ENCODE measurements at places on chromosomes 1 and 21.

- DNase-seq, result no peak
These were observed 47.5 kb downstream of the AGPAT3 start for GRCh38 chr21:43912500-43912899.

- no peak for DNase-seq
These were observed 213.0 kb downstream of the KCTD3 start for GRCh38 chr1:215780139-215780538.

GRCh38 chr1:226425004-226425378, 17.1 kb upstream of the PARP1 start:
- DNase-seq, result no peak

GRCh38 chr1:108595507-108595906, 35.6 kb downstream of the EEIG2 start:
- no peak for DNase-seq

DNA sequence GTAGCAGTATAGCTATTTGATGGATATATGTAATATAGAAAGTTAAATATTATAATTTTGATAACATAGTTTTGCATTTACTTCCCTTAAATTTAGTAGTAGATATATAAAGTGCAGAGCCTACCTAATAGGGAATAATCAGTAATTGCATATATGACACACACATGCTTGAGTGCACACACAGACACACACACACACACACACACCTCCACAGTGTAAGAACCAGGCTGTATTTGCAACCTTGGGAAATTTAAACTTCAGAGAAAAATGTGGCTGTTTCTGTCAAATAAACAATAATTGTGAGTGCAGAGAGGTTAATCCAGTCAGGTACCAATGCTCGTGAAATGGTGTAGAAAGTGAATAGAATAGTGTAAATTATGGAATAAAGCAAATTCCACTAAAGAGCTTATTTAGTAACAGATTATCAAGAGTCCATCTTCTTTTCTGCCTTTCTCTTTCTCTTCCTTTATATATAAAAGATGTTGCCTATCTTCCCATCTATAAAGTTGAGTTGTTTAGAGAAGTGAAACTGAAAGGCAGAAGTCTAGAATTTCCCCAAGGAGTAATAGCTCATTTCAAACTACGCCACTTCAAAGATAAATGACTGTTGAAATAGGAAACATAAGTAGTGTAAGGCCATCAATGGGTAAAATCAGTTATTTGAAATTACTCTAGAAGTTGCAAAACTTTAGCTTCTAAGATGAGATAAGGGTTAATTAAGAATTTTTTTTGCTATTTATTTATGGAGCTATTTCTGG, 273.7 kb downstream of the SRGAP2C start:
- no peak for DNase-seq

DNA sequence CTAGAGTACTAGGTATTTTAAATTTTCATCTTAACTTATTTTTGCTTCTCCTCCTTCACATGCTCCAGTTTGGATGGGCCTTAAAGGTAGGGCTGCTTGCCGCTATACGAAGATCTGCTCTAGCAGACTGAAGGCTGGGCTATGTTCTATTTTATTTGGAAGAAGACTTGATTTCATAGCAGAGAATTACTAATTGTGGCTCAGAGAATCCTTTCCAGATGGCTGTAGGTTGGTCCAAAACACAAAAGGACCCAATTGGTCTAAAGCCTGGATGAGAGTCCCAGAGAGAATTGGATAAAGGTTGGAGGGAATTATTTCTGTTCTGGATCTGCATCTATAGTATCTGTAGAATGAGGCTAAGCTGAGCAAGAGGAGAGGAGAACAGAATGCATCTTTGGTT, 719.4 kb upstream of the PTBP2 start:
- DNase-seq, result no peak

DNA sequence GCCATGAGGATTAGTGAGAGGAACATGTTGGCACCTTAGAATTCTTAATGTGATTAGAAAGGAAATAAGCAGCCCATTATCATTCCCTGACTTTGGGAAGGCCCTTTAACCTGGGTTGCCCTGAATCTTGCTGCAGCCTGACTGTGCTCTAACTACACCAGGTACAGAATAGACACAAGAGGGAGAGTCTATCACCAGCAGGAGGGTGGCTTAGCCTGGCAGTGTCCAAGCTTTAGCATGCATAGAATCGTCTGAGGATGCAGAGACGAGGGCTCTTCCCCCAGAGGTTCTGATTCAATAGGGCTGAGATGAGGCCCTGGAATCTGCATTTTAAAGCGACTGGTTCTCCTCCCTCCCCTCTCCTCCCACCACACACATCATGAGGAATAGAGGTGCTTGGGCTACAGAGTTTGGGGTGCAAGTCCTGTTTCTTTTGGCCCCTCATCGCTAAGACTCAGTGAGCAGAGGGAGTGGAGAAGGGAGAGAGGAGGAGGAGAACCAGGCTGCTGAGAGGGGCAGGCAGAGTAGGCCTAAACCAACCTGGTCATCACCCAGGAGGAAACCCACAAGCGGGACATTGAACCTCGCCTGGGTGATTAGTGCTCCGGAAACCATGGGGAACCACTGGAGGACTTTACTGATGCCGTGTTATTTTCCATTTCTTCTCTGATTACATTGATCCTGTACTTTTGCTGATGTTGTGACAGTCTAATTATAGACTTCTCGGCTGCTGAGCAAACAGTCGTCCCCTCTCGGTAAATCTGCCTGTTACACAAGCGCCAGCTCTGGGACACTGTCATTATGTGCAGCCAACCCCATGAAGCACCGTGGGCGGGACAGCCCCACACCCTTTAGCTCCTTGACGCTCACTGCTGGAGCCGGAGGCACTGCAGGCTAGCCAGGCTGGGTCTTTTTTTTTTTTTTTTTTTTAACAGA, 6.3 kb upstream of the TENT5C start:
- DNase-seq, result no peak

DNA sequence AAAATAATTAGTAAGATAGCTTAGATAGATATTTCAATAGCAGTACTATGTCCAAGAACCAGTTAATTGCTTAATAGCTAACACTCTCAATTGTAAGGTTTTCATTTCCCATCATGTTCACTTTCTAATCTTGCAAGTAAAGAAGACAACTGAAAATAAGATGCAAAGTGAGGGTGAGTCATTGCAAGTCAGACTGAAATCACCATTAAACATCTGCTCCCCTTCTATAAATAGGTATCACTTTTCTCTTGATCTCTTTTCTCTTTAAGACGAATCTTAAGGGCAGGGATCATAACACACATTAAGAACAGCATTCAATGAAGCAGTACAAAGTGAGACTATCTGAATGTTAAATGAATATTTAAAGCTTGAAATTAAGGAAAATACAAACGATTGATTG, 40.4 kb downstream of the UBR4 start:
- no peak for DNase-seq

GRCh38 chr1:51442616-51443015, 76.5 kb downstream of the EPS15 start:
- no peak for DNase-seq

DNA sequence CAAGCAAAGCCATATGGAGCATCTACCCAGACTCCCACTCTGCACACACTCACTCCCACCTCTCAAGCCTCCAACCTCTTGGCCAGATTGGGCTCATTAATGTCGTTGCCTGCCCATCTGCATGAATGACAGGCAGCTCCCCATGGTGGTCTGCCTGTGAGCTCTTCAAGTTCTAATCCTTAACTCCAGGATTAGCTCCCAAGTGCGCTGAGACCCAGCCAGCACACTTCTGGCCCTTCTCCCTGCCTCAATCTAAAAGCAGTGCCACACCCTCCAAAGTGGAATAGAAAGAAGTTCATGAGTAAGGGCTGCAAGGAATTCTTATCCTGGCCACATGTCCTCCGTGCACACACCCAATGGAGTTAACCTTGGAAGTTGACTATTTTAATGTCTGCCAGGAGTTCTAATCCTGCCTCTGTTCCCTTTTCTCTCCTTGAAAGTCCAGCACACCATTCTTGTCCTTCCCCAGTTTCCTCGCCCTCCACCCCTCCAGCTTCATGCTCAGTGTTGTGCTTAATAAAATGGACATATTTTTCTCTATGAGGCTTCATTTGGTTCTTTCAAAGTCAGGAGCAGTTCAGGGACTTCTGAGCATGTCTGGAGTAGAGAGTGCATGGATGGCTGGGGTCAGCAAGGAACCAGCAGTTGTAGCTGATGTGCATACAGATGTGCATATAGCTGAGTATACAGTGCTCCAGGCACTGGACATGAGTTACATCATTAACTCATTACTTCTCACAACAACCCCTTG, 30.1 kb downstream of the CAMK1G start:
- DNase-seq, result no peak

GRCh38 chr1:17183388-17184160, 21.4 kb upstream of the PADI1 start:
- no peak for DNase-seq

DNA sequence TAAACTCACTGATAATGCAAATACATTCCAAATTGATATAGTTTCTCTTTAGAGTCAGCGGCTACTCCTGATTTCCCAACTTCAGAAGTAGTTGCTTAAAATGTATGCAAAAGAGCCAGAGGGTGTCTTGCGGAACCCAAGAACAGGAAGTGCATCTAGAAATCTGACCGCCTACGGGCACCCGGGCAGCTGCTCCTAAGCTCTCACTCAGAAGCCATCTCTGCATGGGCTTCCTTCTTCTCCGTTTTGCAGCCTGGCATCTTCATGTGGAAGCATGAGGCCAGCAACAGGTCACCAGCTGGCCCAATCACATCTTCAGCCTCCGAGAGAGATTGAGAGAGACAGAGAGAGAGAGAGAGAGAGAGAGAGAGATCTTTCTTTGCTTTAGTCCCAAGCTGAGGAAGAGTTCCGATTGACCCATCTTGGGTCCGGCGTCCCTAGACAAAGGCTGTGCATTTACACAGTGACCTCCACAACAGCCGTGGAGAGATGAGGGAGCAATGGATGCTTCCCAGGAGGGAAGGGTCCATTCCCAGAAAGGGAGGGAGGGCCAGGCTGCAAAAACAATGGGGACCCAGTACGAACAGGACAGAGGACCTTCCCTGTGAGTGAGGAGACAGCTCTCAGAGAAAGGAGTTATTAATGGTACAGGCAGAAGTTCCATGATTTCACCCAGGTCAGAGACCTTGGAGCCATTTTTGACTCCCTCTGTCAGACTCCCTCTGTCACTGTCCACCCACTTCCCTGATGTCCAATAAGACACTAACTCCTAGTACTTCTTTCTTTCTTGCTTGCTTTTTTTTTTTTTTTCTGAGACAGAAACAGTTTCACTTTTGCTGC, 28.2 kb upstream of the SLC30A1 start:
- DNase-seq, result no peak

All from stimulated activated CD4-positive, alpha-beta T cell treated with anti-CD3 and anti-CD28 coated beads, Interleukin-12 subunit alpha, Interleukin-12 subunit beta, amount 100 ng/mL, for 48 hours (primary cell).